A549 treated with AZD2906 at 1 μM for 4 hours (cell line): ENCODE measurements at places on chromosomes 12 and 14. TPM values are rescaled to one million over a fixed set of nuclear protein-coding genes. Genes with fewer than 3 reads are reported as not detected.

The USP15 gene
- 28.1 to 34.3 TPM (median 28.3 TPM) in 5 replicates for total RNA-seq

The ARMH4 gene
- total RNA-seq = 0.55 to 1.00 TPM (median 0.78 TPM) in 5 replicates

The CCDC177 gene
- 0.02 to 0.05 TPM (median 0.03 TPM) in 5 replicates for total RNA-seq

The ADCY6 gene
- 9.5 to 12.7 TPM (median 11.3 TPM) in 5 replicates for total RNA-seq

The DBX2 gene
- not detected in 5 replicates for total RNA-seq

The DNAI7 gene
- 0.11 to 0.39 TPM (median 0.13 TPM) in 5 replicates for total RNA-seq

The LPAR5 gene
- total RNA-seq = 0.53 to 0.92 TPM (median 0.65 TPM) in 5 replicates

The LHX5 gene
- total RNA-seq = 0.02 to 0.07 TPM (median 0.05 TPM) in 4 of 5 replicates, not detected in the other

The FOXN4 gene
- 0.04 to 0.11 TPM (median 0.07 TPM) in 5 replicates for total RNA-seq

The CIROP gene
- not detected in 5 replicates for total RNA-seq

The BLOC1S1 gene
- total RNA-seq = 117 to 155 TPM (median 149 TPM) in 5 replicates

The KLRG1 gene
- total RNA-seq = 1.1 to 1.8 TPM (median 1.6 TPM) in 5 replicates

The CISTR gene
- not detected in 5 replicates for total RNA-seq

The DIO2 gene
- total RNA-seq = 1.5 to 2.5 TPM (median 1.7 TPM) in 5 replicates

The PDE3A gene
- 2.2 to 3.6 TPM (median 2.9 TPM) in 5 replicates for total RNA-seq

The ACYP1 gene
- 26.2 to 29.5 TPM (median 27.7 TPM) in 5 replicates for total RNA-seq

The SEL1L gene
- 16.8 to 25.4 TPM (median 21.8 TPM) in 5 replicates for total RNA-seq

The PLD4 gene
- total RNA-seq = 0.05 to 0.15 TPM (median 0.09 TPM) in 5 replicates

The CLEC12A gene
- not detected in 5 replicates for total RNA-seq

The IRAK3 gene
- 1.0 to 1.6 TPM (median 1.4 TPM) in 5 replicates for total RNA-seq

The NEUROD4 gene
- total RNA-seq = not detected in 5 replicates

The PRPF39 gene
- 15.0 to 21.9 TPM (median 18.8 TPM) in 5 replicates for total RNA-seq

The LRFN5 gene
- total RNA-seq = not detected in 5 replicates

The KRT80 gene
- total RNA-seq = 32.8 to 47.3 TPM (median 38.9 TPM) in 5 replicates

The SLC6A13 gene
- 0.22 to 0.36 TPM (median 0.26 TPM) in 5 replicates for total RNA-seq

The FZD10 gene
- not detected in 5 replicates for total RNA-seq

The AICDA gene
- total RNA-seq = 0.11 to 0.26 TPM (median 0.15 TPM) in 5 replicates

The CAMKK2 gene
- 20.7 to 28.0 TPM (median 25.8 TPM) in 5 replicates for total RNA-seq

The CLEC14A gene
- total RNA-seq = not detected in 5 replicates

The TAS2R7 gene
- total RNA-seq = not detected in 5 replicates

The DEPDC4 gene
- 1.1 to 1.4 TPM (median 1.2 TPM) in 5 replicates for total RNA-seq

The RASAL1 gene
- 0.28 to 0.44 TPM (median 0.32 TPM) in 5 replicates for total RNA-seq

The CCND2 gene
- total RNA-seq = 0.02 TPM in 1 of 5 replicates, not detected in the others

The SDSL gene
- total RNA-seq = 24.5 to 31.5 TPM (median 27.4 TPM) in 5 replicates

The MYL6 gene
- 2,187 to 2,775 TPM (median 2,288 TPM) in 5 replicates for total RNA-seq
